ENCODE measurements at places on chromosomes 3 and 15.

- DNase-seq, result no peak
These were observed 34.0 kb downstream of the BHLHE40 start for GRCh38 chr3:5013021-5013906.

DNA sequence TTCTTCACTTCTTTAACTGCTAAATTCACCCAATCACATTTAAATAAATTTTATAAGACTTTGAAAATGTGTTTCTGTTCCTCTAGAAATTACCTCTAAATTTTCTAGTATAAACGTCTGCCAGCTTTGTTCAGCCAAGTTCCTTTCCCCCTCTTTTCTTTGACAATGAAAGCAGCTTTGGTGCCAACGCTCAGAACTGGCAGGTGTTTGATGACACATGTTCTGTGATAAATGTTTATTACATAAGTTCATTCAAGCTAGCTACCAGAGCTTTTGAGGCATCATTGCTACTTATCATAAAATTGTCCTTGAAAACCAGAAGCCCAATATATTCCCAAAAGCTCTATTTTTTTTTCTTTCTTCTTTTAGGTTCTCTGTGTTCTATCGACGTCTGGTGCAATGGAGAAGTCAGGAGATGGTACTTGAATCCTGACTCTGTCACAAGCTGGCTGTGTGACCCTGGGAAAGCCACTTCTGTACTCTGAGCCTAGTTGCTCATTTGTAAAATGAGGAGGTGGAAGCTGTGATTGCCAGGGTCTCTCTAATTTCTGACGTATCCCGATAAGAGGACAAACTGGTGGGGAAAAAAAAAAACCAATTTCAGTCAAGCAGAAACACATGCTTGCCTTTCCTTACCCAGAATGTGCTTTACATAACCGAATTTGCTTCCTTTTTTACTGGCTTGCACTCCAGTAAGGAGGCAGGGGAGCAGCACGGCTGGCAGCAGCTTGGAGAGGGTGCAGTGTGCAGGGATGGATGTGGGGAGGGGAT is 187.1 kb upstream of the LPP start:
- DNase-seq, result no peak

GRCh38 chr15:56798639-56799038 is 65.3 kb upstream of the ZNF280D start:
- DNase-seq, result no peak

DNA sequence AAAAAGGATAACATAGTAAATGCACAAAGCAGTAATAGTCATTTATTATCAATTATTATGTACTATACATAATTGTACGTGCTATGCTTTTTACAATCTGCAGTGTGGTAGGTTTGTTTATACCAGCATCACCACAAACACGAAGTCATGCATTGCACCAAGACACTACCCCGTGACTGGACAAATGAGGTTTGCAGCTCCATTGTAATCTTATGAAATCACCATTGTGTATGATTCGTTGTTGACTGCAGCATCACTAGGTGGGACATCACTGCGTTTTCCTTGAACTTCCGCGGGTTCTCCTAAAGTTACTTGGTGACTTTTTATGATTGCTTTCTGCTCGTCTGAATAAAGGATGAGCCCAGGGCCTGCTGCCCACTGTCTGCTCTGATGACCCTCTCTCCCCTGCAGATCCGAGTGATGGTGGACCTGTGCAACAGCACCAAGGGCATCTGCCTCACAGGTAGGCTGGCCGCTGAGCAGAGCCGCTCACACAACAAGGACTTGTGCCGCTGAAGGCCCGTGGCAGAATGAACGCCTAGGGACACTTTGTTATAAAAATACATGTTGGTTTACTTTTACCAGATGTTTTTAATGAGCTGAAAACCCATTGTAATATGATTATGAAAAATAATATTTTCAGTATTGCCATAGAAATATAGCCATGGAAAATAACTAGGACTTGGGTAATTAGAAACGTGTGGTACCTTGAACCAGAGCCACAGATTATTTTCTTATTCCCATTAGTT is 35.8 kb downstream of the GLDN start:
- DNase-seq, result peak; percentile 41
